ENCODE measurements at places on chromosomes 6 and 20.

GRCh38 chr6:159494586-159494972 lies 198.5 kb downstream of the SOD2 start:
- no peak for DNase-seq

GRCh38 chr20:56431471-56431870 lies 19.4 kb downstream of the CASS4 start:
- no peak for DNase-seq

GRCh38 chr6:163637524-163637923 lies 223.0 kb downstream of the QKI start:
- no peak for DNase-seq

DNA sequence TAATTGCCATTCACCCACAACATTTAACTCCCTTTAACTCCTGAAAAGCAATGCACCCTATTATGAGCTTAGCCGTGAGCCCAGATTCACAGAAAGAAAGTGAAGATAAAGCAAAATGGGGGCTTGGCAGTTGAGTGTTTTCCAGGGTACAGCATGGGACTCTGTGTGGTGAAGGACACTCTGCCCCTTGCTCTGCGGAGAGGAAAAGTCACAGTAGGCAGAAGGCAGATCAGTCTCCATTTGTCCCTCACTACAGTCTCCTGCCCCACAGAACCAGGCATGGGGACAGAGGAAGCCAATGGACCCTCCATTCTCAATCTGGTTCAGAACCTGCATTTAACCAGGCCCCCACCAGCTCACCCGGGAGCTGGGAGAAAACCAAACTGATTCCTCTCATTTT lies 30.8 kb upstream of the SH3BGRL2 start:
- DNase-seq, result no peak

DNA sequence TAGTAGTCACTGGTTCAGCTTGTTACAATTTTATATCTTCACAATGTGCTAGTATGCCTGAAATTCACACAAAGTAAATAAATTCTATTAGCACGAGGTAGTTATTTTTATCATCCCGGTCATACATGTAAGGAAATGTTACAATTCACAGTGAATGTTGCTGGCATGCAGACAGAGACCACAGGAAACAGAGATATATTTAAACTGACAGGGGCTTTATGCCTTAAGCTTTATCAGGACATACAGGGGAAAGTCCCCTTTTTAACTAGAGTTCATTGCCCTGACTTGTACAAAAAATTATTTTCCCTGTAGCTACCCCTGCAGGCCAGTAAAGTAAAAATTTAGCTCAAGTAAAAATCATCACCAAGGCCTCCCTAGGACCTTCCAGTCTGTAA lies 712.0 kb upstream of the NRSN1 start:
- no peak for DNase-seq

- DNase-seq, result no peak
Observed at GRCh38 chr6:159790956-159791598, 810 bp downstream of the MRPL18 start.
